Activated B cell treated with CpG ODN at 0.5 μM for 24 hours (primary cell): ENCODE measurements at places on chromosomes 13 and 19. TPM values are rescaled to one million over a fixed set of nuclear protein-coding genes. Genes with fewer than 3 reads are reported as not detected.

DNA sequence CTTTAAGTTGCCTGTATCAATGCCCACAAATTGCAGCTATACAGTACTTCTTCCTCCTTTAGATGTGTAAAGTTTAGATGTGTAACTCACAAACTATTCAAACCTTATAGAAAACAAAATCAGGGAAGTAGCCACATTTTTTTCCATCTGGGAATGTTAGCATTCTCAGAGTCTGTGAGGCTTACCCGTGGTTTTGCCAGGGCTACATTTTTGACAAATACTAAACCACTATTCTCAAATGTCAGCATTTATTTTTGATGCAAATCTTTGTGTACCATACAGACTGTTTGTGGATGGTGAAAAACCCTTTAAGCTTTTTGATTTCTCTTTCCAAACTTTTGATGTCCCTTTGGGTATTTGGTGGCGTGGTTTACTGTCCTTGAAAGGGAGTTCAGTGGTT is 216.4 kb downstream of the POSTN start:
- no peaks in the 10 kb centered on the region for H3K36me3 ChIP-seq
- no peaks in the 10 kb centered on the region for H3K27me3 ChIP-seq
- H3K4me1 ChIP-seq, result no peaks in the 10 kb centered on the region
- no peak overlapping the region for H3K27ac ChIP-seq
- DNase-seq, result no peak

Gene RFPL4AL1
- total RNA-seq, result not detected in 2 replicates

Gene SIGLEC8
- not detected in 2 replicates for total RNA-seq

- DNase-seq, result no peak
- H3K27me3 ChIP-seq, result no peaks in the 10 kb centered on the region
- no peak overlapping the region for H3K27ac ChIP-seq
- no peak overlapping the region for H3K4me3 ChIP-seq
- H3K36me3 ChIP-seq, result no peaks in the 10 kb centered on the region
Observed at GRCh38 chr13:91659256-91660075, 261.0 kb downstream of the GPC5 start.

- H3K4me3 ChIP-seq, result no peak overlapping the region
- no peak overlapping the region for H3K27ac ChIP-seq
- peaks cover 89% of the 10 kb centered on the region for H3K36me3 ChIP-seq
- no peak for DNase-seq
Observed at GRCh38 chr19:58550362-58551122, 4.4 kb downstream of the CHMP2A start.

DNA sequence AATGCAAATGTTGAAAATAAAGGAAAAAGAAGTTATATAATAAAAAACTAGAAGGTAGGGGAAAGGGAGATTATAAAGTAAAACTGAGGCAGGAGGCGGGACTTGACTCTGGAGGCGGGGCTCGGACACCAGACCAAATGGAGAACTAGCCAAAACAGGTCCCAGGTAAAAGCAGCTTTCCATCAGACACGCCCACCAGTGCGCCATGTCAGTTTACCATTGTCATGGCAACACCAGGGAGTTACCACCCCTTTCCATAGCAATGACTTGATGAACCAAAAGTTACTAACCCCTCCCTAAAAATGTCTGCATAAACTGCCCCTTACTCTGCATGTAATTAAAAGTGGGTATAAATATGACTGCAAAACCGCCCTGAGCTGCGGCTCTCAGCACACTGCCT is 70.9 kb downstream of the PEPD start:
- H3K4me3 ChIP-seq, result no peak overlapping the region
- H3K4me1 ChIP-seq, result no peaks in the 10 kb centered on the region
- DNase-seq, result no peak
- no peaks in the 10 kb centered on the region for H3K27me3 ChIP-seq
- no peak overlapping the region for H3K27ac ChIP-seq

DNA sequence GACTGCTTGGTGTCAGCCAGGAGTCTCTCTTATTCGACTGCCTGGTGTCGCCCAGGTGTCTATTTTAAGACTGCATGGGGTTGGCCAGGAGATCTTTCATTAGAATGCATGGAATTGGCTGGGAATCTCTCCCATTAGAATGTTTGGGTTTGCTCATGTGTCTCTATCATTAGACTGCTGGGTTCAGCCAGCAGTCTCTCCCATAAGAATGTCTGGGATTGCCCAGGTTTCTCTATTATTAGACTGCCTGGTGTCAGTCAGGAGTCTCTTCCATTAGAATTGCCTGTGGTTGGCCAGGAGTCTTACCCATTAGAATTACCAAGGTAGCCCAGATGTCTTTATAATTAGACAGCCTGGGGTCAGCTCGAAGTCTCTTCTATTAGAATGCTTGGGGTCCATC is 1496.0 kb downstream of the UQCRFS1 start:
- H3K27ac ChIP-seq, result no peak overlapping the region
- no peaks in the 10 kb centered on the region for H3K27me3 ChIP-seq
- no peaks in the 10 kb centered on the region for H3K36me3 ChIP-seq
- no peak for DNase-seq

GRCh38 chr19:46487802-46488445 is 7.7 kb downstream of the PNMA8B start:
- peaks cover 73% of the 10 kb centered on the region for H3K27me3 ChIP-seq
- DNase-seq, result peak; percentile 69
- H3K4me3 ChIP-seq, result no peak overlapping the region

Gene SERPINE3
- total RNA-seq, result not detected in 2 replicates

DNA sequence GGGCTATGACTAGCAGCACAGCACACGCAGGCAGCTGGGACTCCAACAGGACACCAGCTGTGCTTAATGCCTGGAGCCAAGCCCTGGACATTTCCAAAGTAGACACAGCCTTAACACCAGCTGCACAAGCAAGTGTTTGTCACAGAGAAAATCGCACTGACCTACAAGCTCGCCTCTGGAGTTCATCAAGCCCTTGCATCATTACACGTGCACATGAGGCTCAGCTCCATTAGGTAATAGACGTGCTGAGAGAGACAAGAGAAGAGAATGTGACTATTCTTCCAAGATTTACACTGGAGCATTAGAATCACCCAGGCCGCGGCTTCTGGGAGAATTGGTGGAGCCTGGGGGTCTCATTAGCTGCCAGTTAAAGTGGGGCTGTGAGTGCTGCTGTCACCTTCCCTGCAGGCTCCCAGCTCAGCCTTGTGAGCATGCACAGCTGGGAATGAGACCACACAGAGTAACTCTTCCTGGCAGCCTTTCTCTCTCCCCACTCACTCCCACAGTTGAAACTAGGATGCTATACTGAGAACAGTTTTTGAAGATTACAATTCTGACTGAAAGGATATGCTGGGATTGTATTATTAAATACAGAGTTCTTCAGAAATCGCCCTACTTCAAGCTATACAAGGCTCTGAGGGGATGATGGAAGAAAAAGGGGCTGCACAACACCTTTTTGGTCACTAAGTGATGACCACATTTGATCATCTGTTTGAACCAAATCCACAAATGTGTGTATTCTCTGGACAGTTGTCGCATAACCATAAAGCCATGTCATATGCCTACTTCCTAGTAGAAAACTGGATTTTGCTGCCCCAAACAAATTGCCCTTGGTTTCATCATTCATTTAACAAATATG is 10.5 kb downstream of the STOML3 start:
- H3K4me3 ChIP-seq, result no peak overlapping the region
- no peak overlapping the region for H3K27ac ChIP-seq
- no peak for DNase-seq

- H3K27me3 ChIP-seq, result peaks cover 19% of the 10 kb centered on the region
- DNase-seq, result no peak
- no peaks in the 10 kb centered on the region for H3K36me3 ChIP-seq
- no peak overlapping the region for H3K4me3 ChIP-seq
- H3K27ac ChIP-seq, result no peak overlapping the region
Observed at GRCh38 chr19:4537953-4538600, 1.8 kb downstream of the LRG1 start.
